CMK (cell line): ENCODE measurements at places on chromosomes 13 and 19.

DNA sequence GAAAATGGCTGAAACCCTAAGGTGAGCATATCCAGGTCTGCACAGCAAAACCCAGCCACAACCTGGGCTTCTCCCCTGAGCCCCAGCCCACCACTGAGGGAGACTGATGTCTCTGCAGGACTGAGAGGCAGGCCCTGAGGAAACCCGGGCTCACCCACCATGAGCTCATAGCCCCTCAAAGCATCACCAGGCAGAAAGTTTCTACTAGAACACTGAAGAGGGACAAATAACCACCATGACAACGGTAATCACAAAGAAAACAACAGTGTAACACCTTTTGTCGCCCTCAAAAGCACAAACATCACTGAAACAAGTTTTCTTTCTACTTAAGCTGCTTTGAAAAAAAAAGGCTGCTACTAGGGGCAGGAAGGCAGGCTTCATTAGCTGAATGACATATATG, 29.8 kb downstream of the TSHZ3 start:
- no peak for DNase-seq

- DNase-seq = no peak
Measured at GRCh38 chr19:3759482-3760254, 1.8 kb downstream of the APBA3 start.

- no peak for DNase-seq
Measured at GRCh38 chr19:16268676-16269319, 55.8 kb upstream of the KLF2 start.

DNA sequence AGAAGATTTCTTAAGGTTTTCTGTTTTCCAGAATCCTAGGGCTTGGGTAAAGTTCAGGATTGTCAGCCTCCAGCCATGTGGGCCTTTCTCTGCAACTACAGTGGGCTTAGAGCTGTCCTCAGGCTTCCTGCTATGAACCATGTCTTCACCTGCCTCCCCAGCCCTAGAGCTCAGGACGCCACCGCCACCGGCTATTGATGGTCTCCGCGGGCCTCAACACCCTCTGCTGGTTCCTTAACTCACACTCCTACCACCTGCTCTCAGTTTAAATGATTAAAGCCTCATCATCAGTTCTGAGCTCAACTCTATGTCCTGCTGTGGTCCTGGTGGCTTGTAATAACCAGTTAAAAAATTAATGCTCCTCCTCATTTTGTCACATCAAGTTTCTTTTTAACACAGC, 221.0 kb downstream of the EFNB2 start:
- no peak for DNase-seq

GRCh38 chr19:50639121-50640112, at the start of gene SYT3:
Gene SYT3 (minus strand): TSS chr19:50639881. CDS start chr19:50637411, 2,470 bp downstream.
- DNase-seq = no peak

GRCh38 chr19:37389234-37389633, 18.3 kb downstream of the ZNF527 start:
- DNase-seq = no peak

GRCh38 chr19:50252111-50252886, 48.9 kb downstream of the MYH14 start:
- DNase-seq = peak; percentile 9

DNA sequence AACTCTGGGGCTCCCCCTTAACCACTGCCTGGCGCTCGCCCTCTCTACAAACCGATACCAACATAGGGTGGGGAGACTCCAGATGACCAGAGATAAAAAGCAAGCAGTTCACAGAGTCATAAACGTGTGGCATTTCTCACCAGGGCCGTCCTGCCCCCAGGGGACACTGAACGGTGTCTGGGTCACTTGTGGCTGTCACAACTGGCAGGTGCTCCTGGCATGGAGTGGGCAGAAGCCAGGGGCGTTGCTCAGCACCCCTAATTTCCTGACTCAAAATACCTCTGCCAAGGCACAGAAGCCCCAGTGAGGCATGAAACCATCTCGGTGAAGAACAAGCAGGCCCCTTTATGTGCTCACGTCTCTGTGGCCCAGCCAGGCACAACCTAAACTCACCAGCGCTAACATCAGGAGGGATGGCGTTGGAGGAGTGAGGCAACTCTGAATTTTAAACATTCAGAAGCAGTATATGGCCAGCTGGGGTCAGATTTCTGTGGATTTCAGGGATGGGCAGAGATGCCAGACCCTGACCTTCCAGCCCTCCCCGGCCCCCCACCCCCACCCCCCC, 1.8 kb downstream of the PIP5K1C start:
- DNase-seq = no peak

DNA sequence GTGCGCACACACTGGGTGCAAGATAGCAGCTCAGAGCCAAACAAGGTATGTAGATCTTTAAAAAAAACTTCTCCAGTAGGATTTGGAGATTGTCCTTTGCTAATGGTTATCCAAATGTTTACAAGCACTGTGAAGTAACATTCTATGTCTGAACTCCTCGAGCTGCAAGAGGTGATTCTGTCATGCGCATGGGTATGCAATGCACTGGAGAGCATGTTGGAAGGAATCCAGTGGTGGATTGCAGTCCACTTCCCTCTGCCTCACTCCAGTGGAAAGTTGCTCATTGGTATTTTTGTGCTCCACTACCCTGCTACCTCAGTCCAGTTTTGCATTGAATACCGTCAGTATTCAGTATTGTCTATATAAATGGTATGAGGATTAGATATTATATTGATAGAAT, 132.1 kb downstream of the ATP8A2 start:
- DNase-seq = no peak

DNA sequence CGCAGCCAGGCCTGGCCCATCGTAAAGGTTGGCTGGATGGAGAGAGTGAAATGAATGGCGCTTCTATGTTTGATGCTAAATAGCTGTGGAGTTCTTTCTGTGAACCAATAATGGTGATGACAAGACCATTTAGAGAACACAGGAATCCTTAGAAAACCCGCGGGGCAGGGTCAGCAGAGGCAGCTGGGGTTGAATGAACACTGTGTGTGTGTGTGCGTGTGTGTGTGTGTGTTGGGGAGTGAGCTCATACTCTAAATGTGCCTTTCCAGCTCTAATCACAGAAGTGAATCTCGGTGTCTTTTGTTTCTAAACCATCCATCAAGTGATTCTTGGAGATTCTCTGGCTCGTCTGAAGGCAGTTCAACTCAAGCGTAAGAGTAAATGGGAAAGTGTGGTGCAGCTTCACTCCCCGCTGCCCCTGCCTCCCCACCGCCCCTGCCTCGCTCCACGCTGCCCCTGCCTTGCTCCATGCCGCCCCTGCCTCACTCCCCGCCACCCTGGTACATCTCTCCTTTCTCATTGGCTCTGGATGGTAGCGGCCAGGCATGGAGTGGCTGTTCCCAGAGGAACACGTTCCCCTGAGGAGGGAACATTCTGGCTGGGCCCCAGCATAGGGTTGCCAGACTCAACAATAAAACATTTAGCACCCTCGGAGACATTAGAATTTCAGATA, 21.2 kb downstream of the TMPRSS9 start:
- DNase-seq = no peak

DNA sequence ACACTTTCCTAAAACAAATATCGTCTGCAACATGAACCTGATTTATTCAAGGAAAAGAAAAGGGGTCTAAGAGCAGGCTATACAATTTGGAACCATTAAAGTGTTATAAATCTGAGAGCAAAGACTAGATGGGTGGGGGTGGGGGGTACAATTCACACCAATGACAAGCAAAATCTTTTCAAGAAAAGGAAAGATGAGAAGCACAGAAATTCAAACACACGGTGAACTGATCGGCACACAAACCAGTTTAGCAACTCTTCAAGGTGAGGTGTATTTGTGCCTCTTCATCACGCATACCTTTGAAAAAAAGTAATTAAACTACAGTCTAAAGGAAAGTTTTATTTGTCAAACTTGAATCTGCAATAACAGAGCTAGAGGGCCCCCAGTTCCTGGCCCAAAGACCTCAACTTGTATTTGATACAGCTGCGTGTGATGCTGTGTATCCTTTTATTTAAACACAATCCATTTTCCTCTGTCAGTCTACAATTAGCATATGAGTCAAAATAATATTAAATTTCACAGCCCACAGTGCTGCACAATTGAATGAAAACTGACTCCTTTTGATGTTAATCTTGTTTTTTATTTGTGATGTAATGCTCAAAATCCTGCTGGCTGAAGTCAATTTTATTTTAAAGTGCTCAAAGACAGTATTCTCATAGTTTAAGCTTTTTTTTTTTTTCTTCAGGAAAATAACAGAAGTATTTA, 14.2 kb downstream of the EFNB2 start:
- no peak for DNase-seq

- DNase-seq = no peak
Measured at GRCh38 chr13:63156816-63157215, 1741.2 kb upstream of the PCDH20 start.

DNA sequence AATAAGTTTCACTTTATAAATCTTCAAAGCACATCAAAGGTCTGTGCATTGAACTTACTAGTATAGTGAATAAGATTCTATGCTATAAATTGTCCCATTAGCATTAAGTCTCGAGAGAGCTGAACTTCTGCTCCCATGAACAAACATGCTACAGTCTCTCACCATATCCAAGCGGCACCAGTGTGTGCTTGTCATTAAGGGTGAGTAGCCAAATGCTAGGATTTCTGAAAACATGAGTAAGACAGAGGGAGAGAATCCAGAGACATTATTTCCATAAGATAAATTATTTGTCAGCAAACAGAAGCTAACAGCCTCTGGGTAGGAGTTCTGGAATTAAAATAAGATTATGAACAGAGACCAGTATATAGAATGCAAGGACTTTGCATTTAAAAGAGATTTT, 2882.5 kb downstream of the PCDH9 start:
- DNase-seq = no peak

- no peak for DNase-seq
Measured at GRCh38 chr19:2048104-2048958, 2.7 kb downstream of the MKNK2 start.

DNA sequence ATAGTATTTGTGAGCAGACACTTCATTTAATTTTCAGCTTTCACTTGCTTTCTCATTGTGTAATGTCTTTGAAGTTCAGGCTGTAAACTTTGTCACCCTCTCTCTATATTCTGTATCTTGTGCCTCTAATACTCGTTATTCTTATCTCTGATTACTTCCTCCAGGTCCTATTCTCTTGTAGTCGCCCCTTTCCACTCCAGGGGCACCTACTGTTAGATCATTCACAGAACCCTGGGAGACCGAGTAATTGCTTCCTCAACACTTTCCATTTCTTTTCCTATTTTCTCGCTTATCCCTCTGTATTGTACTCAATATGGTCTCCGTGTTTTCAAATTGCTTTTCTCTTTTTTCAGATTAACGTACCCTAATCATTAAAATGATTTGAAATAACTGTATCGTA, 93.9 kb upstream of the TDRD3 start:
- no peak for DNase-seq

- DNase-seq = no peak
Measured at GRCh38 chr19:7801020-7801570, 28.9 kb upstream of the EVI5L start.

- DNase-seq = peak; percentile 40
Measured at GRCh38 chr19:33797802-33798671, 1.4 kb downstream of the KCTD15 start.

GRCh38 chr13:65342541-65343337, 1887.4 kb downstream of the PCDH9 start:
- no peak for DNase-seq

GRCh38 chr13:49214917-49215376, 5.2 kb upstream of the MLNR start:
- DNase-seq = peak; percentile 64

DNA sequence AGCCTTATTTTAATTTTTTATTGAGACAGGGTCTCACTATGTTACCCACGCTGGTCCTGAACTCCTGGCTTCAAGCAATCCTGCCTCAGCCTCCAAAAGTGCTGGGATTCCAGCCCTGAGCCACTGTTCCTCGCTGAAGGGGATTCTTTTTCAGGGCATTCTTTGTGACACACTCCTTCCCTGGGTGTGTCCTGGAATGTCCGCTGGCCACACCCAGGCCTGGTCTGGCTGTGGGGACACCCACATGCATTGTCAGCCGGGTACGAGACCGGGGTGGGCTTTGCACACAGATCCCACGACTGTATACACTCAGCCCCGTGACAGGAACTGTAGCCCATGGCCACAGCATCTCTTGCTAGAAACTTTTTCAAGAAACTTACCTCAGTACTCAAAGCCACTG, 34.4 kb upstream of the GATAD2A start:
- DNase-seq = no peak

- DNase-seq = peak; percentile 70
Measured at GRCh38 chr19:47296036-47296435, 13.6 kb upstream of the C5AR1 start.

DNA sequence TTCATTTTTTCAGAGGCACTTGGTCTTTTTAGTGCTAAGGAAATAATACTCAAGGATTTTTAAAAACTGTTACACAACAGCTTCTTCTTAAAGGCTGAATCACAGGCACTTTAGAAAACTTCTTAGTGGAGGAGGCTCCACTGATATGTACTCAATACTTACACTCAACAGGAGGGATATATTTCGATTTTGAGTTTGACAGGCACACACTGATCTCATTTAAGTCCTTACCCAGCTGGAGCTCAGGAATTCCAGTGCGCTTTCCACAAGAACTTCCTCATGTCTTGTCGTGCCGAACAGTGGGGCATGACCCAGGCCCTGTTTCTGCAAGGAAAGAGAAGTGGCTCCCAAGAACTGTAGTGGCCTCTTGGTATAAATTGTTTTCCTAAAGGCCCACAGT, 103.8 kb downstream of the RGCC start:
- no peak for DNase-seq

DNA sequence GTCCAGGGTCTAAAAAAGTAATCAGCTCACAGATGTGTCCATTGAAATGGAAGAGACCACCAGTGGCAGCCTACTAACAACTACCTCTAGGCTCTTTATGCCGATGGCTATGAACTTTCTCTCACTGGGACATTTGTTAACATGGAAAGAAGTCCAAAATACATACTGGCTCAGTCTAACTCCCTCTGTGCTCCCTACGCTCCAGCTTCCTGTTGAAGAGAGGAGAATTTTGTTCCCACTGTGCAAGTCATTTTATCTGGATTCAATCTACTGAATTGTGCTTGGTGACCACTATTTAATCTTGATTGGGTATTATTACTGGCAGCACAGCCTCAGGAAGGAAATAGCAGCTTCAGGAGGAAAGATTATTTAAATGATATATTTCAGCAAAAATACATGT, 128.8 kb upstream of the ARGLU1 start:
- no peak for DNase-seq

DNA sequence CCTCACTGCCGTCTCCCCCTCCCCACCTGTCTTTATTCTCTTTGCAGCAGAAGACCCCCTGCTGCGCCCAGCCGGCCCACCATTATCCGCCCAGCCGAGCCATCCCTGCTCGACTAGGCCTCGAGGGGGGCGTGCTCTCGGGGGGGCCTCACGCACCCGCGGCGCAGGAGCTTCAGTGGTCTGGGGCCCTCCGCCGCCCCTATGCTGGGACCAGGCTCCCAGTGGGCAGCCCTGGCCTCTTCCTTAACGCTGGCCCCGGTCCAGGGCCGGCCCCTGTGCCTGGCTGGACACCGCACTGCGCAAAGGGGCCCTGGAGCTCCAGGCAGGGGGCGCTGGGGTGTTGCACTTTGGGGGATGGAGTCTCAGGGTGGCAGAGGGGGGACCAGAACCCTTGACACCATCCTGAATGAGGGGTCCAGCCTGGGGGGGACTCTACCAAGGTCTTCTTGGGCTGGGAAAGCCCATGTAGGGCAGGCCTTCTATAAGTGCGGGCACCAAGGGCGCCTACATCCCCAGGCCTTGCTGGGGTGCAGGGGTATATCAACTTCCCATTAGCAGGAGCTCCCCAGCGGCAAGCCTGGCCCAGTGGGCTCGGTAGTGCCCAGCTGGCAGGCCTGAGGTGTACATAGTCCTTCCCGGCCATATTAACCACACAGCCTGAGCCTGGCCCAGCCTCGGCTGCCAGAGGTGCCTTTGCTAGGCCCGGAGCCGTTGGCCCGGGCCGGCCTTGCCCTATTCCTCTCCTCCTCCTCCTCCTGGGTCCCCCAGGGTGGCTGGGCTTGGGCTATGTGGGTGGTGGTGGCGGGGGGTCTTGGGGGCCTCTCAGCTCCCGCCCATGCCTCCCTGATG, 4.9 kb downstream of the TMED1 start:
- no peak for DNase-seq
